Dorsolateral prefrontal cortex (tissue), 122 donors: ENCODE measurements at places on chromosomes 7 and 10. TPM values are rescaled to one million over a fixed set of nuclear protein-coding genes. Genes with fewer than 3 reads are reported as not detected.

GRCh38 chr7:43750016-43750887 is 8.2 kb upstream of the BLVRA start:
- no peak for DNase-seq

- DNase-seq = no peak
Measured at GRCh38 chr10:35848412-35848811, 206.3 kb upstream of the FZD8 start.

CALML3 gene
- not detected for total RNA-seq

GRCh38 chr10:102524746-102525145 is 21.0 kb downstream of the SUFU start:
- DNase-seq = no peak

CALHM3 gene
- not detected for total RNA-seq

GRCh38 chr7:157389951-157390730 is 53.3 kb downstream of the DNAJB6 start:
- no peak for DNase-seq

ELMO1 gene
- total RNA-seq = 228 TPM

DNA sequence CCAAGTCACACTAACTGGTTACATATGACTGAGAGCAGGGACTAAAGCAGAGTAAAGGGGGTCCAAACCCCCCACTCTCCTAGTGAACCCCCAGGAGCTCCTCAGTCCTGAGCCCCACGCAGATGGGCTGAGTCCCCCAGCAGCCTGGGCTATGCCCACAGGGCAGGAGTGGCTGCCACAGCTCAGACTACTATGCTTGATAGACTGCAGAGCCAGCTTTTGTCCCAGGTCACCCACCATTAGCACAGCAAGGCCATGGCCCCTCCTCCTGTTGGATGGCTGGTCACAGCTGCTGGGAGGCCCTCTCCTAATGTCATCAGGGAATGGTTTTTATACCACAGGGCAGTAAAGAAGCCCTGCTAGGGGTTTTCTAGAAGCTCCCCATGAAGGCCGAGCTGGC is 46.3 kb upstream of the FGFR2 start:
- no peak for DNase-seq

GRCh38 chr10:126478546-126478945 is 90.3 kb upstream of the ADAM12 start:
- no peak for DNase-seq

DNA sequence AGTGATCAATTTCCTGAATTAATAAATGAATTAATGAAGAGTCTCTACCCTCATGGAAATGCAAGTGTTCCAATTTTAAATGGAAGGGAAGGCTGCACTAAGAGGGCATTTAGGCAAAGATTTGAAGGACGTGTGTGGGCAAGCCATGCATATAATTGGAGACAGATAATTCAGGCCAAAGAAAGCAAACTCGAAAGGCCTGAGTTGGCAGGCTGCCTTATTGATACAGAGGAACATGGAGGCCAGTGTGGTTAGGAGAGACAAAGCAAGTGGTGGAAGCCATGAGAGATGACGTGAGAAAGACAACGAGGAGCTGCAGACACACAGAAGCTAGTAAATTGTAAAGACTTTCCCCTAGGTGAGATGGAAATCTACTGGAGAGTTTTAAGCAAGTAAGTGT is 15.4 kb upstream of the PCLO start:
- no peak for DNase-seq

- no peak for DNase-seq
Measured at GRCh38 chr7:14761510-14762296, 140.8 kb downstream of the DGKB start.

DGKI gene
- total RNA-seq = 97.3 TPM

DNA sequence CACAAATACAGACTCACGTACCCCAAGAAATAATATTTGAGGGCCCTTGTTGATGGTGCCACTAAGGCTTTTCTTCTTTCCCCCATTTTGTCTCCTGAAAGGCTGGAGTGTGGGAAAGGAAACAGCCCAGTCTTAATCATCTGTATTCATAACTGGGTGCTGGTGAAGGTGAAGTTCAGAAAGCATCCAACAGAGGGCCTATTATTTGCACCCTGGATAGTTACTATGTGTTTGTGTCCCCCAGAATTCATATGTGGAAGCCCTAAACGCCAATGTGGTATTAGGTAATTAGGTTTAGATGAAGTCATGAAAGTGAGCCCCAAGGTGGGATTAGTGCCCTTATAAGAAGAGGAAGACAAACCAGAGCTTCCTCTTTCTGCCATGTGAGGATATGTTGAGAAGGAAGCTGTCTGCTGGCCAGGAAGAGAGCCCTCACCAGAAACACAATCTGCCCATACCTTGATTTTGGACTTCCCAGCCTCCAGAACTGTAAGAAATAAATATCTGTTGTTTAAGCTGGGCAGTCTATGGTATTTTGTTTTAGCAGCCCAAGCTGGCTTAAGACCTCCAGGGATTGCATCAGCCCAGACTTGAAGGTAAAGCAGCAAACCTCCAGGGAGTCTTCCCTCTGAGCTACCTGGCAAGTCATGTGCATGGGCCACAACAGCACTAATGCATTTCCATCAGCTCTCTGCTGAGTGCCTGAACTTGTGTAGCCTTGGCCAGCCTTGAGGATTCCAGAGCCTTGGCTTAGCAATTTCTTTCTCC is 90.0 kb upstream of the ADRB1 start:
- DNase-seq = no peak
